ENCODE measurements at places on chromosomes 12 and 14. TPM values are rescaled to one million over a fixed set of nuclear protein-coding genes. Genes with fewer than 3 reads are reported as not detected.

The C14orf180 gene
- total RNA-seq = not detected

The PROX2 gene
- total RNA-seq = not detected

The TOGARAM1 gene
- total RNA-seq = 13.2 TPM

The TMEM30B gene
- total RNA-seq = not detected

The MIP gene
- not detected for total RNA-seq

The KDM5A gene
- 30.6 TPM for total RNA-seq

The SLC10A1 gene
- total RNA-seq = 0.17 TPM

The TCL1B gene
- not detected for total RNA-seq

The RBM25 gene
- total RNA-seq = 35.0 TPM

The PKP2 gene
- total RNA-seq = 4.4 TPM

The FAM181A gene
- not detected for total RNA-seq

The RNU4-1 gene
- under 0.01 TPM for total RNA-seq

GRCh38 chr14:96085369-96085768 is 46.2 kb downstream of the C14orf132 start:
- DNase-seq = no peak

- DNase-seq = no peak
These were observed 141.2 kb upstream of the C14orf180 start for GRCh38 chr14:104438166-104438887.

- no peak for DNase-seq
These were observed 23.1 kb downstream of the XRCC3 start for GRCh38 chr14:103692159-103692558.

GRCh38 chr14:40292664-40293063 is 860.4 kb upstream of the FBXO33 start:
- DNase-seq = no peak

GRCh38 chr12:114450515-114451300 is 44.8 kb upstream of the TBX5 start:
- no peak for DNase-seq

GRCh38 chr14:96416292-96416691 is 24.4 kb downstream of the AK7 start:
- DNase-seq = no peak

DNA sequence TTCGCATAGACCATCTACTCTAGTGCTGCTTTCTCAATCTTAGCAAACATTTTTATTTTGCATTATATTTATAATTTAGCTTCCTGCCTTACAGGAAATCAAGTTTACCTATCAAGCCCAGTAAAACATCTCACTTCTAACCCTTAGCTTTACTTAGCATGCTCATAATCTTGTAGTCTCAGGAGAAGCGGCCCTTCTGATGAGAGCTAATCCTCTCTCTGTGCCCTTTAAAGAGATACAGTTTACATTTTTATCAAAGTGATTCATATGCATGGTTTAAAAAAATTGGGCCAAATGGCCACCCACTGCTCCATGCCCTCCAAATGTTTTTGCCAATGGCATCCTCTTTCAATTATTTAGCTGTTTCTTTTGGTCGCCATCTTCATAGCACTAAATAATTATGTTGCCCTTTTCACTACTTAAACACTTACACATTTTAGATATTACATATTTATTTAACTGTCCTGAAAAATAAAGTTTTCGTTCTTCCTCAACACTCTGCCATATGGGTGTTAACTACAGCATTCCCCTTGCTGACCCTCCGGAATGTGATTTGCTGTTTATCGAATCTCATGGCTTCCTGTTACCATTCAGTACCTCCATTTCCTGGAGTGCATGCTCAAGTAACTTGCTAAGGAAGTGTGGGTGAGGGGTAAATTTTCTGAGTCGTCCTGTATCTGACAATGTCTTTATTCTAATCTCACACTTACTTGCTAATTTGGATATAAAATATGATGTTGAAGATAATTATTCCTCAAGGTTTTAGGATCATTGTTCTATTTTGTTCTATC is 29.3 kb downstream of the YLPM1 start:
- DNase-seq = no peak

DNA sequence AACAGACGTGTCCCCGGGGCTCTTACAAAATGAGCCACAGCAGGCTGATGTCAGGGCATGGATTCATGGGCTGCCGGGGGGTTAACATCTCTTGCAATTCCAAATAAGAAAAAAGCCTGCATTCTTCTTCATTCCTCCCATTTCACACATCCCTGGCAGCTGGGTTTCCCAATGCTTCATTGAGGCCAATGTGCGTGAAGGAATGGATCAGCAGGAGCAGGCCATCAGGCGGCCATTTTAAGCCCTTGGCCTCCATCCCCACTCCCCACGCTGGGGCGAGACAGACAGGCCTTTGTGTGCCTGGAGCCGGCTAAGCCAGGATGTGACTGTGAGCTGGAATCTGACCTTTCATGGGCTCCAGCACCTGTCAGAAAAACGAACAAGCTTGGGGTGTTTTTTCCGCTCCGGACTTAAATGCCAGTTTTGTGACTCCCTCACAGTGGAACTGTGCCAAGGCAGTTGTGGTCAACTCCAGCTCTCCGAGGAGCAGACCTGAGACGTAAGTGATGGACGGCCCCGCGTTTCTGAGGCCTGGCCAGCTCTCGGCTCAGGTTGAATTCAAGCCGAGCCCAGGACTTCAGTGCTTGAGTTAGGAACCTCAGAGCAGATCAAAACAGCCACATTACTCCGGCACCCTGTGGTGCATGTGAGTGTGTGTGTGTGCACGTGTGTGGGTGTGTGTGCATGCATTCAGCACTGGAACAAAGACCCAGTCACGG is 133.1 kb downstream of the TMEM30B start:
- DNase-seq = no peak

- DNase-seq = peak; percentile 6
These were observed 68.3 kb downstream of the DERA start for GRCh38 chr12:15979096-15980092.

- DNase-seq = no peak
These were observed 347.5 kb upstream of the SFSWAP start for GRCh38 chr12:131363393-131363792.

- DNase-seq = no peak
These were observed 231.6 kb downstream of the CACNA1C start for GRCh38 chr12:2284321-2284813.

DNA sequence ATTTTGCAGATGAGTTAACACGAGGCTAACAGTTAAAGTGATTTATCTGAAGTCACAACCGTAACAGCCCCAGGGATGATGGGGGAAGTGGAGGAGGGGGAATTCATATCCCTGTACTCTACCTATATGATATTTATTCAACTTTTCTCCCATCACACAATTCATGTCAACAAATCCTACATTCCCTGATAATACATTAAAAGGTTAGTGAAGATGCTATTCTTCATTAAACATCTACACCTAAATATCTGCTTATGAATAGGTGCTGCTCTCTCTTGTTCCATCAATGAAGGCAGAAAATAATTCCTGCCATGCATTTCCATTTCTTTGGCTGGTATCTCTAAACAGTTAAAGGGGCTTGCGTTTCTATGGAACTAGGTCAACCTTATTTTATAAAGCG is 6.8 kb downstream of the YBX3 start:
- no peak for DNase-seq

DNA sequence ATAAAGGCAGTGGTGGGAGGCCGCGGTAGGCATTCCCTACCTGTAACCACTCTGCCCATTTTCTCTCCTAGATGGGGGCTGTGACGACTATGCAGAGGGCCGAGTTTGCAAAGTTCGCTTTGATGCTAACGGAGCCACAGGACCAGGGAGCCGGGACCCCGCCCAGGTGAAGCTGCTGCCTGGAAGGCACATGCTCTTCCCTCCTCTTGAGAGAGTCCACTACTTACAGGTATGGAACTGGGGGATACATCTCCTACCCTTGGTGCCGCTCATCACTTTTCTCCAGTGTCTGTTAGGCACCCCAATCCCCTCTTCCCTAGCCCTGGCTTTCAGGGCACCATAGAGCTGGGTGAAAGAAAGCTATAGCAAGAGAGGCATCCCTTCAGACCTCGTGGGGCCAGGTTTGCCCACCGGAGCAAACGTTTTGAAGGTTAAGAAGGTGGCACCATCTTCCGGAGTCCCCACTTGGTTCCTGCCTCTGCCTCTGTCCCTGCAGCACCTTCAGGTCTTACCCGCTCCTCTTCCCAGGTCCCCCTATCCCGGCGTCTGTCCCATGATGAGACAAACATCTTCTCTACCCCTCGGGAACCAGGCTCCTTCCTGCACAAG is 2.0 kb upstream of the P3H3 start:
- no peak for DNase-seq

DNA sequence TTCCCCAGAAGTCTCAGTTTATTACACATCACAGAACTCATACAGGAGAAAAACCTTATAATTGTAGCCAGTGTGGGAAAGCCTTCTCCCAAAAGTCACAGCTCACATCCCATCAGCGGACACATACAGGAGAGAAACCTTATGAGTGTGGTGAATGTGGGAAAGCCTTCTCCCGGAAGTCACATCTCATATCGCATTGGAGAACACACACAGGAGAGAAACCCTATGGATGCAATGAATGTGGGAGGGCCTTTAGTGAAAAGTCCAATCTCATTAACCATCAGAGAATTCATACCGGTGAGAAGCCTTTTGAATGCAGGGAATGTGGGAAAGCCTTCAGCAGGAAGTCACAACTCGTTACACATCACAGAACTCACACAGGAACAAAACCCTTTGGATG is 20.1 kb downstream of the ZNF84 start:
- no peak for DNase-seq

GRCh38 chr14:63524537-63525155 is 18.5 kb downstream of the PPP2R5E start:
- DNase-seq = no peak

DNA sequence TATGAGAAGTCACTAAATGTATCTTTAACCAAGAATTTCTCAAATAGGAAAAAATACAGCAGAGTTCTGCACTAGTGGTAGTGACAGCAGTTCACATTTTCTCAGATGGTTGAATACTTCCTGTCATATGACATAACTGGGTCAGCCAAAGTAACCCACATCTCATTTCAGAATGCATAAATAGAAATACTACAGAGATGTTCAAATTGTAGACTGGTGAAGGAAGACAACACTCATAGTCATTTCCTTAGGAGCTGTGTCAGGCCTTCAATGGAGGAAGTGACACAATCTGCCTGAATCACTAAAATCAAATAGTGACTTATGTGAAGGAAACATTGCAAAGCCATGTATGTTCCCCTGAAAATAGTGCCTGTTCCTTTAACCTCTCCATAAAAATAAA is 32.4 kb downstream of the FERMT2 start:
- DNase-seq = peak; percentile 48

DNA sequence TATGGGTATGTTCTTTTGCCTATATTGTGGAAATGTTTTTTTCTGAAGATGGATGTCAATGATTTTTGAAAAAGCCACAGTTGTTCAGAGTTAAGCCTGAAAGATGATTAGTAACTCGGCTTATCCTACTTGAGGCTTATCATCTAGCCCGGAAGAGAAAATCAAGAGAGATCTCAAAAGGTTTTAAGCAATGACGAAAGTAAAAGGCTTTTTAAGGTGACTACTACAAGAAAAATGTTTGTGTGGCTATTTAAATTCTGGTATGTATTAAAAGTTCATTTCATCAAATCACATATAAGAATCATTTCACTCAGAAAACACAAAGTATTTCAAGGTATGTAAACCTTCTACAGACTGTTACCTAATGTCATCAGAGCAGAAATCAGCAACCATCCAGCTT is 40.2 kb downstream of the HEATR5A start:
- no peak for DNase-seq

- DNase-seq = no peak
These were observed 4.5 kb downstream of the MYBPC1 start for GRCh38 chr12:101599311-101599710.

DNA sequence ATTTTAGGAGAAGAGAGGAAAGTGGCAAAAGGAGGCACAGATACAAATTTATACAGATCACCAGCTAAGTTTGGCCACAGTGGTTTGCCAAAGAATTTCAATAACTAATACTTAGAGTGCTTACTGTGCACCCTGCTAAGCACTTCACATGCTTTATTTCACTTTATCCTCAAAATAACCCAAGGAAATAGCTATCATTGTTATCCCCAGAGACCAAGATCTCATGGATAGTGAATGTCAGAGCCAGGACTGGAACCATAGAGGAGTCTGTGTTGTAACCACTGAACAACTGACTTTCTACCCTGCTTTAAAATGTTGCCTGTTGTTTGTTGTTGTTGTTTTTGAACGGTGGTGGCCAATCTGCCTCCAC is 1.3 kb upstream of the TCP11L2 start:
- DNase-seq = no peak

DNA sequence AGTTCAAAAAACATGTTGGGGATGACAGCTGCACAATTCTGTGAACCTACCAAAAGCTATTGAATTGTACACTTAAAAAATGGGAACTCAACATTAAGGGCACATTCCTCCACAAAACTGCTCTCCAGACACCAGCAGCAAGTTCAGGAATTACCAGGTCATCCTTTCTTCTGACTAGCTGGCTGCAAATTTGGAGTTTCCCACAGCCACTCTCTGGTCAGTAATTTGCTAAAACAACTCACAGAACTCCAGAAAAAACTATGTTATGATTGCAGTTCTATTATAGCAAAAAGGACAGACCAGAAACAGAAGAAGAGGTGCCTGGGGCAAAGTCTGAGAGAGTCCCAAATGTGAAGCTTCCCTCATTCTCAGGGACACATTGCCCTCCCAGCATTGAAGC is 20.1 kb upstream of the PLEKHD1 start:
- DNase-seq = no peak

- DNase-seq = no peak
These were observed 227.4 kb upstream of the PWP1 start for GRCh38 chr12:107458163-107458562.

DNA sequence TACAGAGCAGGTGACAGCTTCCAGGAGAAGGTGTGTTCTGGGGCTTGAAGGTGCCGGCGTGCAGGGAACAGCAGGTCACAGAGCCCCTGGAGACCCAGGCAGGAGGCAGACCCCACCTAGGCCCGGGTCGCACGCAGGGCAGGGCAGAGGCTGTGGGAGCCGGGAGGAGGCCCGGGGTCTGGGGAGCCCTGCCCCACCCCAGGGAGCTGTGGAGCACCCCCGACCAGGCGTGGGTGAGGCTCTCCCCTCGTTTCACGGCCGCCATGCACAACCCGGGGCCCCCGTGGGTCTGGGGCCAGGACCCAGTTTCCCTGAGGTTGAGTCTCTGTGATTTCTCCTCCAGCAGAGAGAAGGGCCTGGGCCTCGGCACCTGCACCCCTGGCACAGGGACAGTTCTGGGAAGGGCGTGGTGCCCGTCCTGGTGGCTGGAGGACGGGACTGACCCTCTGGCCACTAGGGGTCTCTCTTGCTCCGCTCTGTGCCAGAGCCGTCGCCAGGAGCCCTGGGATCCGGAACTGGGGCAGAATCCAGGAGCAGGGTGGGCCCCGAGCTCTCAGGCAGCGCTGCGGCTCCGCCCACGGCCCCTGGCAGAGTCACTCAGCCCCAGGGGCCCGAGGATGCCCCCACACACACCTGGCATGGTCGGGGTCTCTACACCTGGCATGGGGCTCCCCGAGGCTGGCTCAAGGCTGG is 75.2 kb upstream of the FBRSL1 start:
- DNase-seq = peak; percentile 85

Data from NCI-H460 (cell line).